Karpas-422 (cell line): ENCODE measurements at places on chromosomes 16 and 17.
A peak's percentile ranks its signal among the peaks of the same experiment; 100 is the strongest.

DNA sequence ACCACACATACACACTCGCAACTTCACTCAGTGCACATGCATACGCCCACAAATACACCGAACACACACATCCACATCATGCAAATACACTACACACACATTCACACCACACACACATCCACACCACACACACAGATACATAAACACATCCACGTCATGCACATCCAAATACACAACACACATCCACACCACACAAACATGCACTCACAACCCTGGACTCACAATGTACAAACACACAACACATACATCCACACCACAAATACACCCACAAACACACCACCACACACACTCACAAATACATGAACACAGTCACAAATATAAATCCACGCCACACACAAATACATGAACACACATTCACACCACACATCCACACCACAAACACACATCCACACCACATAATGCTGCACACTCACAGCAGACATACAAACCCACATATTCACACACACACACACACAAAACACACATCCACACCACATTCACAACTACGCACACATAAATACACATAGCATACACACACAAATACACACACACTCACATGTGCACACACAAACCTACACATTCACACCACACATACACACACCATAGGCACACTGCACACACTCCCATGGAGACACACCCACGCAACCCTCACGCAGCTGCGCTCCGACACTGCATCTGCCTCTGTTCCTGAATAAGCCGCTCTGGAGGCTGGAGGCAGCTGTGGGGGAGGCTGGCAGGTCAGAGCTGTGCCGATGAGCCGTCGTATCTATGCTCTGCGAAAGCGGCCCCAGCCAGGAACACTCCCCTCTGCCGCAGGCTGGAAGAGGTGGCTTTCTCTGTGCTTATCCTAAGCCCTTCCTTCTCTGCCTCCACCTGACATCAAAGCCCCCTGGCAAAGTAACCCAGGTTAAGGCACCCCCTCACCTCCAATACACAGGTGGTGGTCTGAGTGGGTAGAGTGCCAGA is 141.8 kb downstream of the GRIN2A start:
- DNase-seq = no peak

DNA sequence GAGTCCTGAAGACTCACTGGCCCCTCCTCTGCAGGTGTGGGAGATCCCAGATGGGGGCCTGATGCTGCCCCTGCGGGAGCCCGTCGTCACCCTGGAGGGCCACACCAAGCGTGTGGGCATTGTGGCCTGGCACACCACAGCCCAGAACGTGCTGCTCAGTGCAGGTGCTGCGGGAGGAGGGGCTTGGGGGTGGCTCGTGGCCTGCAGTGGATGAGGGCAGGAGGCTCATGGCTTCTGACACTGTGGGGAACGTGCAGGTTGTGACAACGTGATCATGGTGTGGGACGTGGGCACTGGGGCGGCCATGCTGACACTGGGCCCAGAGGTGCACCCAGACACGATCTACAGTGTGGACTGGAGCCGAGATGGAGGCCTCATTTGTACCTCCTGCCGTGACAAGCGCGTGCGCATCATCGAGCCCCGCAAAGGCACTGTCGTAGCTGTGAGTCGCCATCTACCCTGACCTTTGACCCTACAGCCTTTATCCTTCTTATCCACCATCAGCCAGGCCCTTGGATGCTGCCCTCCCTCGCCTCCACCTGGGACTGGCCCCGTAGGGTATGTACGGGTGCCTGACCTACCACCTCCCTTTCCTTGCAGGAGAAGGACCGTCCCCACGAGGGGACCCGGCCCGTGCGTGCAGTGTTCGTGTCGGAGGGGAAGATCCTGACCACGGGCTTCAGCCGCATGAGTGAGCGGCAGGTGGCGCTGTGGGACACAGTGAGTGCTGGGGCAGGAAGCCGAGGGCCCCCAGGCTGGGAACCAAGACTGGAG is 3.6 kb downstream of the CORO1A start:
- peak; percentile 89 for DNase-seq

DNA sequence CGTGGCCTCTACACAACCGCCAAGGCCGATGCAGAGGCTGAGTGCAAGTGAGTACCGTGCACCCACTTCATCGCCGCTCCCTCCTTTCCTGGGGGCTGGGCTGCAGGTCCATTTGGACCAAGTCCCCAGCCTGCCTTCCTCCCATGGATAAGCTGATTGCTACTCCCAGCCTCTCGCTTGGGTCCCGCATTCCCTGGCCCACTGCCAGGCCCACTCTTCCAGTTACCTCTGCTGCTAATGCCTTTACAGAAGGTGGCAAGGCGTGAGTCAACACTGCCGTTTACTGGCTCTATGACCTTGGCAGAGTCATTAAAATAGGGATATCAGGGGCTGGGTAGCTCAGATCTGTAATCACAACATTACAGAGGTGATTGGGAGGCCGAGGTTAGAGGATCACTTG is 11.2 kb downstream of the SULT1A2 start:
- no peak for DNase-seq

DNA sequence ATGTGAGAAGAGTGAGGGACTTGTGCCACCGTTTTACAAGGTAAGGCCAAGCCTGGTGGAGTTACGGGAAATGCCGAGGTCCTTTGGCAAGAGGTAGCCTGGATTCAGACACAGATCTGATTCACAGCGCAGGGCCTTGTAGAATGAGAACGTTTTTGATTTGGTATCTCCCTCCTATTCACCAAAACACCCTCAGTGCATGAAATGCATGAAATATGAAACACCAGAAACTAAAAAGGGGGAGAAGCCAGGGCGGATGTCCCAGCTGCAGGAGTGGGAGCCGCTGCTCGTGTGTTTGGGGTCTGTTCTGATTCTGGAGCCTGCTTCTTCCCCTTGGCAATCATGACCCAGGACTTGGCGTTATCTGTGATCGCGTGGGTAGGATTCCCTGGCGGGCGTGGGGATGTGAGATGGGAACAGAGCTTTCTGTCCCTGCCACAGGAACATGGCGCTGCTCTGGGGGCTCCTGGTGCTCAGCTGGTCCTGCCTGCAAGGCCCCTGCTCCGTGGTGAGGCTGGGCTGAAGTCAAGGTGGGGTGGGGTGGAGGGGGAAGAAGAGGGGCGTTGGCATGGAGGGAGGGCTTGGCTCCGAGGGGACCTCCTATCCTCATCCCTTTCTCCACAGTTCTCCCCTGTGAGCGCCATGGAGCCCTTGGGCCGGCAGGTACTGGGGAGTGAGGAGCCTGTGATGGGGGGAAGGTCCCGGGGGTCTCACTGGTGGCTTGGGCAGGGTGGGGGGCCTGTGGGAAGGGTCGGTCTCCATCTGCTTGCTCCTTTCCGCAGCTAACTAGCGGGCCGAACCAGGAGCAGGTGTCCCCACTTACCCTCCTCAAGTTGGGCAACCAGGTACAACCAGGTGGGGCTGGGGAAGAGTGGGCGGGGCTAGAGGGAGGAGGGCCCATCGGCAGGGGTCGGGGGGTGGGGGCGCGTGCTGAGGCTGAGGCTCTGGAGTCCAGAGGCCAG is 2.2 kb downstream of the SERPINF2 start:
- peak; percentile 36 for DNase-seq

DNA sequence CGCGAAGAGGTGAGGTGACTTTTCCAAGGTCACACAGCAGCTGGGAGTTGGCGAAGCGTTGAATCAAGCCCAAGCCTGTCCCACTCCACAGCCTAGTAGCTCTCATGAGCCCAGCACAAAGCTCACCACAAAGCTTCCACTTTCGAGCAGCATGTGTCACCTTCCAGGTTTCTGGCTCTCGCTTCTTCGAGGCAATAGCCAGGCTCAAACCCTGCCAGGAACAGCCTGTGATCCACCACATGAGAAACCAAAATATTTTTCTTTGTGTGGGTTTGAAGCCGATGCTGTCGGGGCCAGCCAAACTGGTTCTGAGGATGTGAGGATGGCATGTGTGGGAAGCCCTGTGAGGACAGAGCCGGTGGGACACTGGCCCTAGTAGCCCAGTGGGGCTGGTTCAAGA is 68.1 kb downstream of the COG7 start:
- DNase-seq = no peak

GRCh38 chr17:35129154-35129972 is 7.9 kb downstream of the FNDC8 start:
- DNase-seq = no peak

- DNase-seq = no peak
Measured at GRCh38 chr17:16878084-16878483, 93.8 kb downstream of the TNFRSF13B start.

DNA sequence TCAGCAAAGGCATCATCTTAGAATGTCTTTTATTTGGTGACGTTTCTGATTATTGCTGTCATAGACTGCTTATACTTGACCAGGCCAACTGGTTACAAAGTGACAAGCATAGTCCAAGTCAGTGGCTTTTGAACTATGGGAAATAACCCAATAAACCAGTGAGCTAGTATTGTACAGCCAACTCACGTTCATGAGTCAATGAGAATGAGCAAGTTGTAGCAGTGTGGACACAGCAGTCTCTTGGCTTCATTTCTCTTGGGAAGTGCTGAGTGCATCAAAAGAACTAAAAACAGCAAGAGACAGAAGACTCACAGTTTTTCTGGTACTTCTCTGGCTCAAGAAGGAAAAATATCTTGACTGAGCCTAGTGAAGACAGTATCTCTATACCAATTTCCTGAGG is 36.9 kb upstream of the CRISPLD2 start:
- no peak for DNase-seq

GRCh38 chr17:57819285-57819684 is 30.6 kb downstream of the MRPS23 start:
- DNase-seq = no peak

DNA sequence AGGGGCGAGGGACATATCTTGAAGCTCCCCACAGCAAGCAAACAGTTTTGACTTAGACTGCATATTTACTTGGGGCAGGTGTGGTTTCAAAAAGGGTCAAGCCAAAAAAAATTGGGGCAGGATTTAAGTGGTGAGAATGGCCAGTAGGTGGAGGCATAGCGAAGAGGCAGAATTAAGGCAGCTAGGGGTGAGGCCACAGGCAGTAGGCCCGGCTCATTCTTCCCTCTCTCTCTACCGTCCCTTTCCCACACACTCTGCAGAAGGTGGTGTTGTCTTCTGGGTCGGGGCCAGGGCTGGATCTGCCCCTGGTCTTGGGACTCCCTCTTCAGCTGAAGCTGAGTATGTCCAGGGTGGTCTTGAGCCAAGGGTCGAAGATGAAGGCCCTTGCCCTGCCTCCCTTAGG is 2.6 kb downstream of the SHBG start:
- DNase-seq = peak; percentile 91
